ENCODE measurements at places on chromosomes 7 and 10.

- DNase-seq, result no peak
Measured at GRCh38 chr10:76234499-76235226, 803.2 kb downstream of the LRMDA start.

GRCh38 chr10:7248585-7249164 lies 162.2 kb downstream of the SFMBT2 start:
- no peak for DNase-seq

DNA sequence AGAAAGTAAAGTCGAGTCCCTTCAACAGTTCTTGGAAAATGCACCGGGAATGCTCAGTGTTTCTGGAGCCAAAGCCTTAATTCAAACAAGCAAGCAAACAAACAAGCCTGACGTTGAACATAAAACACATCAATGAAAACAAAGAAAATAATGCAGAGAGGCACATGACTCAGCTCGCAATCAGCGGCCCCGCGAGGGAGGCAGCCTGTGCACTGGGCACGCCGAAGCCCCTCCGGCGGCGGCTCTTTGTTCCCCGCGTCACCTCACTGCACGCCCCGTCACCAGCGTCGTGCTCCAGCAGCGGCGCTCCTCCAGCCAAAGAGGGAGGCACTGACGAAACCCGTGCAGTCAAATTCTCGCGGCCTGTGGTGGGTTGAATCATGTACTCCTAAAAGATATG lies 151.5 kb downstream of the DNAJB6 start:
- no peak for DNase-seq

DNA sequence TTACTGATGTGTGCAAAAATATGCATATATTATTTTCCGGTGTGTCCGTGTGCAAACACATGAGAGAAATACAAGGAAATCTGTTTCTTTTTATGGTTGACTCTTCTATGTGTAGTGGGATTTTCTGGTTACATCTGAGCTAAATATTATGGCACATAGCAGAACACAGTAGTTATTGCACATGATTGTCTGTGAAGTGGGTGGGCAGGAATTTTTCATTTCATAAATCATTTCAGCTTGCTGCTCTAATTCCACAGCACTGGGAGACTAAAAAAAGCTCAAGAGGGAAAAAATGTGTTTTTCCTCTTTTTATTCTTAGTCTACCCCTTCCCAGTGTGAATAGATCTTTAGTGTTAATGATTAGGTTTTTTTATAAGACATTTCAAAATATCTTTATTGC lies 197.9 kb downstream of the MBL2 start:
- no peak for DNase-seq

- peak; percentile 24 for DNase-seq
Measured at GRCh38 chr10:92969151-92969550, 91.4 kb upstream of the CYP26C1 start.

DNA sequence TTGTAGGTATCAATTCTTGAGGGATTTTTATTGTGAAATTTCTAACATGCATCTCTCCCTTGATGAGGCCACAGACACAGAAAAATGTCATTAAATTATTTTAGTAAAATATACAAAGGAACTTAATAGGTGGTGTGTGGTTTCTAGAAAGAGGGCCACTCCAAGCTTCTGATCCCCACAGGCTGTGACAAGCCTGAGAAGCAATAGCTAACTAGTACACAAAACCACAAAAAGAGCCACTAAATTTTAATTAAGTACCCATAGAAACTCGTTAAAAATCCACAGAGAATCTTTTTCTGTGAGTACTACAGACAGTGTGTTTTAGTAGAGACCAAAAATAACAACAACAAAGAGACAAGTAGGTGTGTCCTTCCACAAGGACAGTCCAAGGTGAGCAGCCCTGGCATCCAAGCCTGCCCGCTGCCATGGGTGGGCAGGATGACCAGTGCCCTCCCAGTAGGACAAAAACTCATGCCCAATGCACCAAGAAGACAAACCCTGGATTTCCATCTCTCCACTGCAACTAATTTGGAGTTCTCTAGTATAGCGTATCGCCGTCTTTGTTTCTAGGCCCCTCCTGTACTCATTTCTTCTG lies 81.0 kb downstream of the RNF216 start:
- no peak for DNase-seq

DNA sequence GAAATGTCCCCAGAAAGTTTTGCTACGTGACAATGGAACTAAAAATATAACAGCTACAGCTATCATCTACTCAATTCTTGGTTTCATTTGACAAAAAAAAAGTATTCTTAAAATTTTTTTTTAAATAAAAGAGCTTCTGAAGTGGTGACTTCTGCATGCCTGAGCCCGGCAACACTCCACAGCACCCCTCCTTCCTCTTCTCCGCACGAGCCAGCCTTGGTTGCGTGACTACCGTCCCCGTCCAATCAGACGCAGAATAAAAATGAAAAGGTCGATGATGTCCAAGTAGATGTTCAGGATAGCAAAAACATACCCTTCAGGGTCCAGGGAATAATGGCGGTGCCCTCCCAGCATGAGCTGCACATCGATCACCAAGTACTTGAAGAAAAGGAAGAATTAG lies 34.5 kb upstream of the GATAD1 start:
- DNase-seq, result no peak

DNA sequence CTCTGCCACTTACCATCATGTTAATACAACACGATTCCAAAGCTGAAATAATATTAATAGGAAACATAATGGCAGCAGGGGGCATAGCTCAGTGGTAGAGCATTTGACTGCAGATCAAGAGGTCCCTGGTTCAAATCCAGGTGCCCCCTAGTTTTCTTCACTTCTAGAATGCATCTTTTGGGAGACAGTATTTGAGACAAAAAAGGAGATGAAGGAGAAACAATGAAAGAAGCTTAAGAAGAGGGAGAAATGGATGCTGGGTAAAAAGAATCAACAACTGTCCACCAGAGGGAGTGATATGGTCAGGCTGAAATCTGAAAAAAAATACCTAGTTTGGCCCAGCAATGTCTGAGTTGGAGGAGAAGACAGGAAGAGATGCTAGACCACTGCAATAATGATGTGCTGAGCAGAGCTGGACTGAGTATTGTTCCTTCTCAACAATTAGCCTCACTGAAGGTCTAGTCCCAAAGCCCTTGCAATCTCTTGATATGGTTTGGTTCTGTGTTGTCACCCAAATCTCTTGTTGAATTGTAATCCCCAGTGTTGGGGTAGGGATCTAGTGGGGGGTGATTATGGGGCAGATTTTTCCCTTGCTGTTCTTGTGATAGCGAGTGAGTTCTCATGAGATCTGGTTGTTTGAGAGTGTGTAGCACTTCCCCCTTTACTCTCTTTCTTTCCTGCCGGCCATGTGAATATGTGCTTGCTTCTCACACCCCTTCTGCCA lies 48.3 kb downstream of the ZNF783 start:
- peak; percentile 92 for DNase-seq
